ENCODE measurements at places on chromosomes 1 and 21.

DNA sequence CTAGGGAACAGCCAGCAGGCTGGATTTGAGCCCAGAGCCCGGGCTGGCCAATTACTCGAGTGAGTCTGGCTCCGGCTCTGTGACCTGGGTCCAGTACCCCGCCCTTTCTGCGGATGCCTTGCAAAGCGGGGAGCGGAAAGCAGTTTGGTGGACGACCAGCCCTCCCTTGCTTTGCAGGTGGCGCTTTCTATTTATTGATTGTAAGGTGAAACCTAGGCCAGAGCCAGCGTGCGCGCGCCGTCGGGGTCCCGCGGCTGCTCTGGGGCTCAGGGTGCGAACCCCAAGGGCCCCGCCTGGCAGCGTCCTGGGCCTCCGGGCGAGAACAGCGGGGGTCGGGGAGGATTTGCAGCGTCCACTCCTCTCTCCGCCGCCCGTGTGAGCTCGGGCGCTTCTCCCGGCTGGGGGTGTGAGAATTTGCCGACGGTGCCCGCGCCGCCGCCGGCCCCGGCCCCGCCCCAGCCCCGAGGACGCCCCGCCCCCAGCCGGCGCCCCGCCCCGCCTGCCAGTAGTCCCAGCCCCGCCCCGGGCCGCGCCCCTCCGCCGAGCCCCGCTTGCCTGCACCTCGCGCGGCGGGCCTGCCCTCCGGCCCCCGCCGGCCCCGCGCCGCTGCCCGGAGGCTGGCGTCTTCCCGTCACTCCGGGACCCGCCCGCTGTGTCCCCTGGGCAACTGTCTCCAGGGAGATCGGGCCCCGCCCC is 37.6 kb downstream of the PIK3CD start:
- peak; percentile 74 for DNase-seq

- DNase-seq = no peak
Observed at GRCh38 chr1:21251773-21252471, 38.3 kb downstream of the ECE1 start.

GRCh38 chr1:154221278-154222001 is 685 bp downstream of the UBAP2L start:
- peak; percentile 37 for DNase-seq

GRCh38 chr1:30981172-30981571 is 72.6 kb upstream of the SDC3 start:
- no peak for DNase-seq

- DNase-seq = no peak
Observed at GRCh38 chr1:25926731-25927496, 20.7 kb upstream of the STMN1 start.

- DNase-seq = no peak
Observed at GRCh38 chr1:201140235-201140940, 13.4 kb upstream of the ASCL5 start.

DNA sequence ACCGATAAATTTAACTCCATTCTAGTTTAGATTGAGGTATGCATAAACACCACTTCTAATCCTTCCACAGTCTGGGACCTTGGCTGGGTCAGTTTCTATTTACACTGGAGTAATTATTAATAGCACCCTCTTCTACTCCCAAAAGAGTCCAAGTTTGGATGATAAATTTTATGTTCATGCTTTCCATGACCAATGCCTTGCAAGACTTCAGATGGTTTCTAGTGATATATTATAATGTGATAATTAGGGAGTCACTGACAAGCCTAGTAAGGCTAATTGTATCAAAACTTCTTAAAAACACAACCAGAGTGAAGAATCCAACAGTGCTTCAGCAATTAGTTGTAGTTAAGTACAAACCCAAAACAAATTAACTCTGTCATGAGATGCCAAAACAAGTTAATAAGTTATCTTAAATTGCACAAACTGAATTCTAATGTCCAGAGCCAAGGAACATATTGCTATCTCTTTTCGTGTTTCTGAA is 489.6 kb downstream of the TTLL7 start:
- DNase-seq = no peak

- peak; percentile 47 for DNase-seq
Observed at GRCh38 chr1:114126261-114127095, 27.2 kb downstream of the SYT6 start.

DNA sequence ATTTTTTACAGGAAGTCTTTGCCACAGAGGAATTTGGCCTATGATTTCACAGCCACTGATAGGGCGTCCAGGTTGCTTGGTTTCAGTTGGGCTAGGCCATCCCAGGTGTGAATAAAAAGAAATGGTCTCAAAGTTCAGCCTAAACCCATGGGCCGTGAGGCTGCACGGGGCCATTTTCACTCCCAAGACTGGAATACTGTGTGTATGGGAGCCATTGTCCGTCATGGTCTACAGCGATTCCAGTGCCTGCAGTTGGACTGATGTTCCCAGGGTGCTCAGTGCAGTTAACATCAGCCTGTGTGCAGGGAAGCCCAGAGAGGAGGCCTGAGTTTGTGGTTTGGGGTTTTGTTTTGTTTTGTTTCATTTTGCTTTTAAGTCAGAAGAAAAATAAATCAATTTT is 133.2 kb downstream of the ADSS2 start:
- DNase-seq = no peak

GRCh38 chr1:111720977-111721786 is 18.0 kb downstream of the INKA2 start:
- no peak for DNase-seq

- DNase-seq = no peak
Observed at GRCh38 chr1:15180189-15180588, 26.6 kb downstream of the TMEM51 start.

GRCh38 chr1:174764191-174764590 is 235.6 kb upstream of the CACYBP start:
- no peak for DNase-seq

DNA sequence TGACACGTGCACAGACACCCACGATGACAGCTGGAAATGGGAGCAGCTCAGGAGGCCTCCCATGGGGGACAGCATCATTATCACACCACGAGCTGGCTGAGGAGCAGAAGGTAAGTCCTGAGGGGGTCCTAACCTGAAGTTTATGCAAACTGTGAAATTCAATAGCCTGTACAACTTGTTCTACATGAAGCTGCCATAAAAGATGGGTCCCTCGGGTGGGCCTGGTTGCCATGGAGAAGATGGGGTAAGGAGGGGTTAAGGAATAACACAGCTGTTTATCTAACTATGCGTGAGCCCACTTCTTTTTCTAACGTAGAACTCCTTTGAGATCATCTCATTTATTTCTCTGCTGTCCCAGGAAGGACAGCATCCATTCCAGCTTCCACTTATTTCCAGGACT is 163.4 kb upstream of the CD34 start:
- DNase-seq = no peak

DNA sequence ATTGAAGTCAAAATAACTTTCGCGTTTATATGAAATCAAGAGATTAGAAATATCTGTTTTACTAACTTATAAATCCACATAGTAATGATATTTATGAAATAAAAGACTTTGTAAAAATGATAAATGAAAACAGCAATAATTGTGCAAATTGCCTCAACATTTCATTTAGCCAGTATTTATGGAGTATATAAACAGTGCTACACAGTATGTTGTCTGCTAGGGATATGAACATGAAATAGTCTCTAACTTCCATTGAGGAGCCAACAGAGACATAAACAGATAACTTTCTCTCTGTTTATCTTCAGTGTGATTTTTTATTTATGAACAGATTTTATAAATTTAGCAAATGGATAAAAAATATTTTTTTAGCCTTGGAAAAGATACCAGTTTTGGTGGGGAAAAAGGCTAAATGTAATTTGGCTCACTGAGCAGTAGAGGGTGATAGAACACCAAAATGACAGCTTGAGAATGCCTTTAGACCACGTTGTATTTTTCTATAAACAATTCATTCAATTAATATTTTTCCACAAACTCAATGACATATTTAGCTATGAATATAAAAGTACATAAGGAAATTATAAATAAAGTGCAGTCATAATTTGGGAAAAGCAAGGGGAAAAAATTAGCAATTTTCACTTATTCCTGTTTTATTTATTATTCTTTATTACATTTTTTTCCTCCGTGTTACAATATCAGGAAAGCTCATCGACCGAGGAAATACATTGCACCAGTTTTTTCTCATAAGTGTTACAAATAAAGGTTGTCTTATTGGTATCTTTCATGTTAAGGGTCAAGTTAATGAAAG is 47.5 kb upstream of the EEIG2 start:
- DNase-seq = no peak

DNA sequence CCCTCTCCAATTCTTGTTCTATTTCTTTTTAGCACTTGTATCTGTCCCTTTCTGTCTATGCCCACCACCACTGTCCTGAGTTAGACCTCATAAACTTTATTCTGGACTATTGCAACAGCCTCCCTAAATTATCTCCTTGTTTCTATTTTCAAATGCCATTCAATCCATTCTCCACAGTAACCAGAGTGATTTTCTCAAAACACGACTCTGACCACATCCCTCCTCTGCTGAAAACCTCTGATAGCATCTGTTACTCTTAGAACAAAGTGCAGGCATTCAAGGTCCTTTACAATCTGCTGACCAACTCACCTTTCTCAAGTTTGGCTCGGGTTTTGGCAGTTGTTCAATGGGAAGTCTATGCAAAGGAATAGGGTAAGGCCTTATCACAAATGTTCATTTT is 22.8 kb upstream of the GPX7 start:
- no peak for DNase-seq

DNA sequence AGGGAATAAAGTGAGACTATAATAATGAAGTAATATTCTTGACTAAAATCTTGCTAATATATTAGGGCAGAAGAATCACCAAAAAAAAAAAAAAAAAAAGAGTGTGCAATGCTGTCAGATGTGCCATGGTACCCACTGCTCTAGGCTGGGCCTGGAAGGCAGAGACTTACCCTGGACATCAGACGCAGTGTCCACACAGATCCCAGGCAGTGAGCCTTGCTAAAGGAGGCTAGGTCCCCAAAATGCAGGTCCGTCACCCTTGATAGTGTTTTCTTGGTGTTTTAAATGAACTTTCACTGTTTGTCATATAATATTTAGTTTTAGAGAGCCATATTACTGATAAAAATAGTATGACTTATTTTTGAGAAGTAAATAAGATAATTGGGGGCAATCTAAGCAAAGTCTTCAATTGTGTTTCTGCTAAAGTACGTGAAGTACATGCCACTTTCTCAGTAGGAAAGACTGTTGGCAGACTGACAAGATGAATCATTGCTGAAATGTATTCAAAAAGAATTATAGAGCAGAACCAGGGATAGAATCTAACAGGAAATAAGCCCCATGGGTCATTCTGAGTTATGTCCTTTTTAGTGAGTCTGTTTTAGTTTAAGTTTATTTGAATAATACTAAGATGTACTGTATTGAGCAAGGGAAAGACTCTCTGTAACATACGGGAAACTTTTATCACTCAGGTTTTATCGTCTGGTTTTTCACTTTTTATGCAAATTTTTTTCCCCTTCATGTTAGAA is 74.6 kb upstream of the PDC start:
- DNase-seq = no peak

GRCh38 chr1:218031901-218032300 is 253.2 kb upstream of the RRP15 start:
- no peak for DNase-seq

- DNase-seq = no peak
Observed at GRCh38 chr1:162136760-162137159, 67.3 kb downstream of the NOS1AP start.

DNA sequence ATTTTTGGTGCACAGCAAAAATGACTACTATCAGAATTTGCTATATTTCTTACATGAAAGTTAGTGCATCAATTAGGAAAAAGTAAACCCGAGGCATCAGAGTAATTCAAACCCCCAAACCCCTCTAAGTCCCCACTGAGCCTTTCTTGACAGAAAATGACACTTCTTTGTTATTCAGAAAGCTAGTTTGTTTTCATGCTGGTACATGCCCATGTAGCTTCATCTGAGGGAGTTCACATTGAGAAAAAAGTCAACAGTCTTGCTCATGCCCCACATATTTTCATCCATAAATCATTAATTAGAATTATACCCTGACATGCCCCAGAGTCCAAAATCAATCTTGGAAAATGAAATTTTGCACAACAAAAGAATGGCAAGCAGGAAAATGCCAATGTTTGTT is 39.9 kb upstream of the PDC start:
- no peak for DNase-seq

- DNase-seq = no peak
Observed at GRCh38 chr1:186559601-186560116, 98.7 kb upstream of the PDC start.

DNA sequence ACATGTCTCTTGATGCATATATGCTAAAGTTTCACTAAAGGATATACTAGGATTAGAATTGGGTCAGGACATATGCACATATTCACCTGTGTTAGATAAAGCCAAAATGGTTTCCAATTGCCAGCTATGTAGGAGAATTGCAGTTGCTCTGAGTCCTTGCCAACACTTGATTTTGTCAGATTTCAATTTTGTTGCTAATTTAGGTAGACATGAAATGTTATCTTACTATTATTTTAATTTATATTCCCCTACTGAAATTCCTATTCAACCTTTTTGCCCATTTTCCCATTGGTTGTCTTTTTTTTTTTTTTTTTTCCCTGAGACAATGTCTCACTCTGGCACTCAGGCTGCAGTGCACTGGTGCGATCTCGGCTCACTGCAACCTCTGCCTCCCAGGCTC is 13.4 kb downstream of the HDAC1 start:
- DNase-seq = no peak

DNA sequence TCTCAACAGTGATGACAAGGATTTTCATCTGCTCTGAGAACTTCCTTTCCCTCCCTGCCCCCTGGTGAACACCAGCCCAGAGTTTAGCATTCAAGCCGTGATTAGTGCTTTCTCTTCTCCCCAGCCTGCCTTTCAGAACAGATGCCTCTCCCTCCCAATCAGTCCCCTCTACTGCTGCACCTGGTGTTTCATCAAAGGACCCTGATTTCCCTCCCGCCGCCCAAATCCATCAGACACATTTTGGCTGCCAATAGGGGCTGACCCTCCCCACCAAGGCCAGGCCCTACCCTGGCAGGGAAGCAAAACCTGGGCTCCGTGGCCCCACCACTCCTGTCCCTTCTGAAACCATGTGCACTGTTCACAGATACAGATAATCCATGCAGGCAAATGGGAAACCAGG is 34.0 kb upstream of the KLHDC7A start:
- DNase-seq = no peak

GRCh38 chr1:193705554-193705981 is 519.2 kb upstream of the B3GALT2 start:
- DNase-seq = no peak
